ENCODE measurements at places on chromosomes 12 and 14.

DNA sequence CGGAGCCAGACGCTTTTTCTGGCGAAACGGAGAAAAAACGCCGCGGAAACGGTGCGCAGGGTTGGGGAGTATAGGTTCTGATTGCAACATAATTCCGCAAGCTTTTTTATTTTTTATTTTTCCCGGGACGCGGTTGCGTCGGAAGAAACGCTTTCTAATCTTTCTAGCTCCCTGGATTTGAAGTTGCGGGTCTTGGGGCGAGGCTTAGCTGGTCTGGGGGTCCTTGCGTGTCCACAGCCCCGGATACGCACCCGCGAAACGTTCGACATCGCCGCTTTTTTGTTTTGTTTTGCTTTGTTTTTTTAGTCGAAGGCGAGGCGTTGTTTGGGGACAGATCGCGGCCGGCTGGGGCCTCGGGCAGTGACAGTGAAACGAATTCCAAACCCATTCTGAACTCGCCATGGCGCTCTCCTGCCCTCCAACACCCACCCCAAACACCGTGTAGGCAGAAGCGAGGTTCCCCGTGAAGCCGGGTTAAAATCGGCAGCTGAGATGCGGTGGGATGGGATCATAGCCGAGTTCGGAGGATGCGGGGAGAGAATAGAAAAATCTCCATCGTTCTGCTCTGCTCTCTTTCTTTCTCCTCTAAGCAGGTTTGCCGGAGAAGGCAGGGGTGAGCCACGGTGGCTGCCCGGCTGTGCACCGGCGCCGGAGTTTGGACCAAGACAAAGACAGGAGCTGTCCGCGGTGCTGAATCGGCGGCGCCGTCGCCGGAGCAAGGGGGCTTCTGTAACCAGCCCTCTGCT is 8.1 kb upstream of the LHX5 start:
- DNase-seq = no peak

- no peak for DNase-seq
Observed at GRCh38 chr12:44550377-44550776, 325.7 kb downstream of the NELL2 start.

GRCh38 chr14:63761351-63762117 is 33.7 kb upstream of the SGPP1 start:
- no peak for DNase-seq

DNA sequence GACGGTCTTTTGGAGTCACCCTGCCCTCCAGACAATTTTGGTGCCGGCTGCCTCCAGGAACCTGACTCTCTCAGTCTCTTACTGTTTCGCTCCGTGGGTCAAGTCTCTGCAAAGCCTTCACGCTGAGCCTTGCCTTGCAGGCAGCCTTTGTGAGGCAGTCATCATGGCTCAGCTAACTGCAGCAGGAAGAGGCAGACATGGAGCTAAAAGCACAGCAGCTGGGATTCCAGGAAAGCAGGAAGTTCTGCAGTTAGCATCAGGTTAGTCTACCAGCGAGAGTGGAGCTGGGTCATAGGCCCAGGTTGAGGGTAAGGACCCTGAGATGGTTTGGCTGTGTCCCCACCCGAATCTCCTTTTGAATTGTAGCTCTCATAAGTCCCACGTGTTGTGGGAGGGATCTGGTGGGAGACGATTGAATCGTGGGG is 305.4 kb downstream of the PCNX1 start:
- DNase-seq = no peak

DNA sequence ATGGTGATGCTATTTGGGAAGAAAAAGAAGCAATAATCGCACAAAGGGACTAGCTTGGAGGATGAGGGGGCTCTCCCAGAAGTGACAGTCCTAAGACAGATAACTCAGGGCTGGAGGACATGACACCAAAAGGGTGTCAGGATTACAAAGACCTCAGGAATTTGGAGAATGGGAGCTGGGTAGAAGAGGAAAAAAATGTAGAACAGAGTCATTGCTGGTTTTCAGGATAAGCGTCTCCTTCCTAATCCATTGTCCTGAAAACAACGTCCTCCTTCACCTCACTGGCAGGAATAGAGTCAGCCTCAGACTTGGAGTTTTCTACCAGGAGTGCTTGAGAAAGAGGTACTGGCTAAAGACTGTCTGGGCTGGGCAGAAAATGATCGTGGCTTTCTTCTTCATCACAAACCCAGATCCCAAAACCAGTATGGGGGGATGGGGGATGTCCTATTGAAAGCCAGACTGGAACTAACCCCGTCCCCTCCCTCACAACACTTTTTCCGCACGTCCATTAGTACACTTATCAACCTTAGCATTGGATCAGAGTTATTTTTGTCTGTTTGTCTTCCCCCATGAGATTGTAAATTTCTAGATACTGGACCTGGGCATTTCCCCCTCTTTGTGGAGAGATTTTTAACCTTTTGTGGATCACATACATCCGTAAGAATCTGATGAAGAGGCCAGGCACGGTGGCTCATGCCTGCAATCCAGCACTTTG is 14.3 kb downstream of the B4GALNT3 start:
- no peak for DNase-seq

- DNase-seq = no peak
Observed at GRCh38 chr12:91388573-91388972, 206.0 kb upstream of the DCN start.

- DNase-seq = no peak
Observed at GRCh38 chr12:96880220-96880619, 26.8 kb upstream of the NEDD1 start.

DNA sequence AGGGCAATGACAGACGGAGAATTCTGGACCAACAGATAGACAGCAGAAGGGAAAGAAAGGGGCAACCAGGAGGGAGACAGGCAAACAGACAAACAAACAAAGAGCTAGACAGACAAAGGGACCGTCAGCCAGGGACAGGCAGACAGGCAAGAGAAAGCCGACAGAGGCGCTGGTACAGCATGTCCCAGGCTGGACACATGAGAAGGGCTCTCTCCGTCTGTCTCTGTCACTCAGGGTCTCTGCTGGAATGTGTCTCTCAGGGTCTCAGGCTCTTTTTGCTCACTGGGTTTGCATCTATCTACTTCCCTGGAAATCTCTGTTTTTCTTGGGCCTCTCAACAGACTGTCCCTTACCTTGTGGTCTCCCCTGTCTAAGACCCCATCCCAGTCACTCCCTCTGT is 8.2 kb upstream of the SMUG1 start:
- no peak for DNase-seq

GRCh38 chr14:23631702-23632460 is 4.3 kb upstream of the DHRS2 start:
- DNase-seq = no peak

DNA sequence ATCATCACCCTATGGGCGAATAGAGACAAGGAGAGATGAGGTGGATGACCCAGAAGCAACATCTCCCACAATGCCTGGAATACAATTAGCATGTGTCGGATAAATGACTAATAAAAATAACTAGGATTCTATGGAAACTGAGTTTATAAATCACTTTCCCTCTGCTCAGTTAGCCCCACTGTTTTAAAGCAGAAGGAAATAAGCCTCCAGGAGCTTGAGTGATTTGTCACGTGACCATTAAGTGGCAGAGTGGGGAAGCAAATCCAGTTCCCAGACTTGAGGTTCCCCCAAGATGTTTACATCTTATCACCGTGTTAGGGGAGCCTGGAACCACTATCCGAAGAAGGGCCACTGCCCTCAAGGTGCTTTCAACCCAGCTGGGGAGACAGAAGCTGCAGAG is 136.5 kb upstream of the CCND2 start:
- DNase-seq = no peak

GRCh38 chr14:52060080-52060479 is 8.8 kb downstream of the NID2 start:
- no peak for DNase-seq

GRCh38 chr12:63997198-63997597 is 152.7 kb downstream of the SRGAP1 start:
- no peak for DNase-seq

DNA sequence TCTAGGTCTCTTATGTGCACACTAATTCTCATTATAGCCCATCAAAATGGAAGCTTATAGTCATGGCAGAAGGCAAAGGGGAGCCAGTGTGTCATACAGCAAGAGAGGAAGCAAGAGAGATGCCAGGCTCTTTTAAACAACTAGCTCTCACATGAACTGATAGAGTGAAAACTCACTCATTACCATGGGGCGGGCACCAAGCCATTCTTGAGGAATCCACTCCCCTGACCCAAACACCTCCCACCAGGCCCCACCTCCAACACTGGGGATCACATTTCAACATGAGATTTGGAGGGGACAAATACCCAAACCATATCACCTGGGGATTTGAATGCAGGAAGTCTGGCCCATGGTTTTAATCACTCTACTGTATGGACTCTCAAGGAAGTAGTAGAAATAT is 36.9 kb upstream of the CRACR2A start:
- DNase-seq = no peak

GRCh38 chr12:20588042-20588441 is 107.1 kb upstream of the SLCO1C1 start:
- DNase-seq = no peak

DNA sequence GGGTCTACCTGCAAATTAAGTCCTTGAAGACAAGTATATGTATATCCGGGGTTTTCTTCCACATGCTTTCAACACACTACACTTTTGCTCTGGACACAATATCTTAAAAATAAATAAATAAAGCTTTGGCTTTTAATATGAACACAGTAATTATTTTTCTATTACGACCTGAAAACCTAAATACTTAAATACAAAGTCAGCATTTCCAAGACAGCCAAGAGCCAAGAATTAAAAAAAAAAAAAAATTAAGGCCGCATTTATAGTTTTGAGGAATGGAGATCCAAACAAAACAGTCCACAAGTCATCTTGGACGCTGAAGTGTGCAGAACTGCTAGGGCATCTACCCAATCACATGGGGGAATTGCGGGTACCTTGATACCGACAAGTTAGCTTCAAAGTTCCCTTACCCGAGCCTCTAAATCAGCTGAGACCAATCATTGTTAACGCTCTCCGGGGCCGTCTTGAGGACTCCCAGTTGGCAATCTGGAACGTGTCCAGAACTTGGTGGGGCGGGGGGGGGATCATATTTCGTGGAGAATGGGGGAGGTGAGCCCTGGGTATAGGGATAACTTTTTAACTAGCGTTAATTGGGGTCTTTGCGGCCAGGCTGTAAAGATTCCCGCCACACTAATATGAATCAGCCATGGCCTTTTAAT is 731 bp upstream of the PCNX4 start:
- no peak for DNase-seq

- no peak for DNase-seq
Observed at GRCh38 chr14:100472094-100472455, 115.1 kb downstream of the BEGAIN start.

GRCh38 chr12:24562771-24563431 is 386.0 kb downstream of the BCAT1 start:
- no peak for DNase-seq

GRCh38 chr12:2854669-2855453 is 2.0 kb downstream of the TEX52 start:
- no peak for DNase-seq

GRCh38 chr14:90828642-90829487 is 12.6 kb upstream of the TTC7B start:
- DNase-seq = no peak

- no peak for DNase-seq
Observed at GRCh38 chr14:75968456-75968855, 13.3 kb downstream of the TGFB3 start.

DNA sequence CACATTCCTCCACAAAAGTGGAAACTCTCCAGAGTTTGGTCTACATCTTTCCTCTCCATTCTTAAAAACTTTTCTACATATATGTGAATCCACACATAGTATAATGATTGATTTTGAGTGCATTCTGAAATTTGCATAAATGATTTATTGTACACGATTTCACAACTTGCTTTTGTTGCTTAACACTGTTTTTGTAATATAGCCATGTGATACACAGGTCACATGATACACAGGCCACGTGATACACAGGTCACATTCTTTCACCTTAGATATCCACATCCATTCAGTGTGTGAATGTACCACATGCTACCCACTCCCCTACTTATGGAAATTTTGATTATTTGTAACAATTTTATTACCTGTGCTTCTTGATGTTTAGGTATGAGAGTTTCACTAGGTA is 319.1 kb downstream of the ZFP36L1 start:
- DNase-seq = no peak

- DNase-seq = no peak
Observed at GRCh38 chr14:53252141-53252540, 99.0 kb upstream of the DDHD1 start.

DNA sequence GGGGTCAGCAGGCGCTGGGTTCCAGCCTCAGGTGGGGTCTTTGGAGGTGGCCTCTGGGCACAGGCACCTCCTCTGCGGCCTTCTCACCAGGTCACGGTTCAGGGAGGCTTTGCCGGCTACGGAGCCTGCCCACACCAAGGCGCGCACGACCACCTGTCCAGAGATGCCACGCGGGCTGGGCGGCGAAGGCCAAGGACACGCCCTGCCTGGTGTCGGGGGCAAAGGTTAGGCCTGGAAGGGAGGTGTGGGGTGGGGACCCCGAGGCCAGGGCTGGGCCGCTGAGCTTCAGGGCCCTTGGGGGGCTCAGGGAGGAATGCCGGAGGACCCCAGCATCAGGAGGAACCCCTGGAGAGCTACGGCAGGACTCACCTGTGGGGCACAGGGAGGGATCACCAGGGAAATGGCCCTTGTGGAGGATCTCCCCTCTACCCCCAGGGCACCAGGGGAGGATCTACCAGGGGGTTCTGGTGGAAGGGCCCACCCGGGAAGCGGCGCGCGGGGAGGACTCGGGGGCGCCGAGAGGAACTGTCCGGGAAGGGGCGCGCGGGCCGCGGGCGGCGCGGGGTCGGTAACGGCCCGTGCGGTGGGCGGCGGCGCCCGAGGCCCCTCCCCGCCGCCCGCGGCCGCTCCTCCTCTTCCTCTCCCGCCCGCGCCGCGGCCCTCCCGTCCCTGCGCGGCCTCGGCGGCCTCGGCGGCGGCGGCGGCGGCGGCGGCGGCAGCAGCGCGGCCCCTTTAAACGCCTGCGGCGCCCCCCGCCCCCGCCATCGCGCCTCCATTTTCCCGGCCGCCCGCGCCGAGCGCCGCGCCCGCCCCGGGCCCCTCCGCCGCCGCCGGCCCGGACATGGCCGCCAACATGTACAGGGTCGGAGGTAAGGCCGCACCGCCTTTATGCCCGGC is at the start of gene MTA1:
Gene MTA1 (plus strand): TSS at position 633 of the 897 bp plus-strand sequence. CDS start 209 bp downstream, at position 842.
- DNase-seq = no peak

- DNase-seq = no peak
Observed at GRCh38 chr12:114168061-114168460, 201.9 kb upstream of the RBM19 start.

DNA sequence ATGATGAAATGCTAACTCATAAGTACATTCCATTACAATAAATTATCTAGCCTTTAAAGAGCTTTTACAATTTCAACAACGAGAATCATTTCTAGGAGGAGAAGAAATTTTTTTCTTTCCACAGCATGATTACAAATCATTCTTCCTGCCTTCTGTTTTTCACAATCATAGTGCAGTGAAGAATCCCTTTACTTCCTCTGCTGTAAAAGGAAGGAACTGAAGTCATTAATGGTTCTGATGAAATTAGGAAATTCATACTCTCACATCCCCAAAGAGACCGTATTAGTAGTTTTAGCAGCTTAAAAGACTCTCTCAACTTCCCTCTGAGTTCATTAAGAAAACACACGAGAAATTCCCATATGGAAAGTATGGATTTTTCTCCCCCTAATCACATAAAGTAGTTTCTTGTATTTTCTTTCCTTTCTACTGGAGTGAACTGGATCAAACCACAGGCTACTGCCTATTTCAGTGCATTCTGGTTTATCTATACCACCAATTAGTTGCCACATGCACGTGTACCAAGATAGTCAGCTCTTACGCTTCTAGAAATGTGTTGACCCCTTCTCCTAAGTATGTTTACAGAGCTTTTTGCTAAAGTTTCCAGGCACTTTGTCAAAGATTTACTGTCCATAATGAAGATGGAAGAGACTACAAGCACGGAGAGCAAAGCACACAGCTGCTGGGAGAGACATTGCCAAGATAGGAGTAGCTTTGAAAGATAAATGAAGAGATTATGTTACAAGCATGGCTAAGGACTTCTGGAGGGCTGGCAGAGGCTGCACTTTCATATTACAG is 58.9 kb upstream of the KITLG start:
- no peak for DNase-seq
